ENCODE measurements at places on chromosomes 2 and 18.

- DNase-seq, result no peak
Observed at GRCh38 chr2:31125918-31126695, 12.1 kb downstream of the GALNT14 start.

DNA sequence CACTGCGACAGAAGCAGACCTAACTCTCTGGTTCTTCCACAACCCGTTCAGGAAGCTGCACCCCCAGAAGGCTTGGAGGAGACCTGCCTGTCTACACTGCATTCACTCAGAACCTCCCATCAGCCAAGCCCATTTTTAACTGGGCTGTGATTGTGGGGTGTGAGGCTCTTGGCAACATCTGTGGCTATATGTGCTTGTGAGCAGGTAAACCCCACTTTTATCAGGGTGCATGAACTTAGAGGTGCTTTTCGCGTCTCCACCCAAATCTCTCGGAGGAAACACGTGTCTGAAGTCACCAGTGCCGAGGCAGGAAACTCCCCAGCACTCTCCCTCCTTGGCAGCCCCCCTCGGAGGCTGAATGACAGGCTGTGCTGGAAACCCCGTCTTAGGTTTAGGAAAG is 158.2 kb upstream of the SALL3 start:
- no peak for DNase-seq

GRCh38 chr2:95377216-95378123 is 25.0 kb upstream of the FAHD2A start:
- DNase-seq, result no peak

DNA sequence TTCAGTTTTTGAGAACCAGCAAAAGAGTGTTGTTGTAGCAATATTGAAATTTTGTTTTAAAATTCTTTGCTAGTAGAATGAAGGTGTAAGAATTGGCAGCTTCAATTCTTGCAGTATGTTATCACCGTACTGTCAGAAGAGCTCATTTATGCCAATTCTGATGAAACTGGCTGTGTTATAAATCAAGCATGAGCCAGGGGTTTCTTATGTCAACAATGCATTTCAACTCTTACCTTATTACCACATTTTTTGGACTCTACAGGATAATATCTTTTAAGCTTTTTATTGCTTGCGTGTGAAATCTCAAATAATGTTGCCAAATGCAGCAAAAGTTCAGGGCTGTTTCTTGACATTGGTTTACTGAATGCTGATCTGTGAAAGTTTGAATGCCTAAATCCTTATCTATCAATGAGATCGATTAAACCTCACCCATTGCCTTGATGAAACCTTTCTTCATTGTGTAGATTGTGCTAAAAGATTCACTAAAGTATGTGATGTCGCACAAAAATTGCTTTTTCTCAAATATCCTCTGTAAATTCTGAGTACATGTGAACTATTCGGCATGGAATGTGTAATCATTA is 1389.3 kb upstream of the ZEB2 start:
- no peak for DNase-seq

DNA sequence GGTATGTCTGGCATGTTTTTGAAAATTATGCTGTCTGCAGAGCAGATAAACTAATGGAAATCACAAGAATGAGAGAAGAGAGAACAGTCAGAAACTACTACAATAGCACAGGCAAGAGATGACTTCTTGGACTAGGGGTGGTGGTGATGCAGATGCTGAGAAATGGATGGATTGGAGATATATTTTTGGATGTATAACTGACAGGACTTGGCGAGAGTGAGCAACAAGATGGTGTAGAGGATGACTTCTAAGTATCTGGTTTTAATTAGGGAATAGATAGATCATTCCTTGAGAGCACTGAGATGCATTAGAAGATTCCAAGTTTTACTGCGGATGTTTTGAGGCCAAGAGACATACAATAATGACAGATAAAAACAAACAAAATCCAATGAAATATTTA is 328.2 kb downstream of the PID1 start:
- no peak for DNase-seq

DNA sequence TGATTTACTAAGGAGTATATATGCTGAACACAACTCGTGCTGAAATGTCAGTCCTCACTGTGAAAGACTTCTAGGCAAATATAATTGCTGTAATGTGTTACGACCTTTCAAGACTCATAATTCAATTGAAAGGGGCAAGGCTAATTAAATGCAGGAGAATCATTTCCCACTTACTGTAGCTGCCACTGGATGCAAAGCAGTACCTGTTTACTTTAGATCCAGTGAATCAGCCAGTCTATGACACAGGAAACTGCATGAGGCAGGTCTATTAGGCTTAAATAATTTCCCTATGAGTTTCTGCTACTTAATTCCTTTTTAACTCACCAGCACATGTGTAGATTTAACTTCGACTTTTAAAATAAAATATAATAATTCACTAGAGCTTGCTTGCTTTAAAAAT is 125.6 kb downstream of the CTNNA2 start:
- DNase-seq, result no peak

GRCh38 chr2:120344976-120345581 is 857 bp upstream of the INHBB start:
- DNase-seq, result no peak

DNA sequence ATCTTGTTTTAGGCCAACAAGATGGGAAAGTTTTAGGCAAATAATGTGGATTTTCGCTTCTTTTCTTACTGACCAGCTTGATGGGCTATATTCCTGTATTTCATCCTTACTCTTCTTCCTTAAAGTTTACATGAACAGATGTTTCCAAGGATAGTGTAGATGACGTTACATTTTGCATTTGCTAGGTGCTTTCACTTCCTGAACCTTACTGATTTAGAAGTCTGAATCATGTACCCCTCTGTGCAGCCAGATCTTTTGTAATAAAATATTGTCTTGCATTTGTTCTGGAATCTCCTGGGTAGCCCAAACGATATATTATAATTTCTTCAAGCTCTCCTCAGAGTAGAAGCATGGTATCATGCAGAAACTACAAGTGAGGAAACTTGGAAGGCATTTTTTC is 93.4 kb downstream of the CALCRL start:
- no peak for DNase-seq

GRCh38 chr2:217953531-217953932 is 49.3 kb downstream of the TNS1 start:
- no peak for DNase-seq

GRCh38 chr2:36663851-36664695 is 32.4 kb upstream of the VIT start:
- DNase-seq, result peak; percentile 14

DNA sequence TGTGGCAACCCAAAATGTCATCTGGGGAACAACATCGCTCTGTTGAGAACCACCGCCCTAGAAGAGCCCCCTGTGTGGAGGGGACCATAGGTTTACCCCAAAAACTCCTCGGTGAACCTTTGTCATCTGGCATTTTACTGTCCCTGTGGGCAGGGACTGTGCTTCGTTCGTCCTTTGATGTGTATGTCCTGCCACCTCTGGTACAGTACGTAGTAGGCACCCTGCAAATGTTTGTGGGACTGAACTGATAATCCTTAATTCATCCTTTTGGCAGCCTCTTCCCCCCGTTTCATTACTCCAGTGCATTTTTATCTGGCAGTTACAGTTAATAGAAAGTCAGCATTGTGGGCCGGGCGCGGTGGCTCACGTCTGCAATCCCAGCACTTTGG is 728 bp downstream of the NAPG start:
- no peak for DNase-seq

DNA sequence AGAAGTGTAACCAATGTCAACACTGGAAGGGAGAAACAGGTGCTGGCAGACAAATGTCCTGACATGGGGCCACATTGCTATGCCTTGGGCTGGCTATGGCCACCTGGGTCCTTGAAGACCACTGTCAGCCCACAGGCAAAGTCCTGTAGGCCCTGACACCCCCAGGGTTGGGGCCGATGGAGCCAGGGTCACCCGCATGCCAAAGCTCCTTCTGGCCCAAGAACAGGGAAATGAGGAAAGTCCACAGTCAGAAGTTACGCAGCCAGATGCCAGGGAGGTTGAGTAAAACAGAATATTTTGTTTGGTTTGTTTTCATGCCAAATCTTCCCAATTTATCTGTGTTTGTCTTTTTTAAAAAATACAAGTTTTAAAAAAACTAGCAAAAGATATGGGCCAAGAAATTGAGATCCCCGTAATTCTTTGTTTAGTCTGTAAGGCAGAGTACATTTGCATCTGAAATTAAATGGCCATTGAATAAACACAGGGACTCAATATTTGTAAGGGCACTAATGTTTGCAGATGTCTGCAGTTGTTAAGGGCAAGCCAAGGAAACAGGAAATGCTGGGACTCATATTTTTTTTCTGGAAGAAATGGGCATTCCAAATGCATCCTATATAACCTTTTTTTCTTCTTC is 186.4 kb downstream of the FAM210A start:
- DNase-seq, result no peak

DNA sequence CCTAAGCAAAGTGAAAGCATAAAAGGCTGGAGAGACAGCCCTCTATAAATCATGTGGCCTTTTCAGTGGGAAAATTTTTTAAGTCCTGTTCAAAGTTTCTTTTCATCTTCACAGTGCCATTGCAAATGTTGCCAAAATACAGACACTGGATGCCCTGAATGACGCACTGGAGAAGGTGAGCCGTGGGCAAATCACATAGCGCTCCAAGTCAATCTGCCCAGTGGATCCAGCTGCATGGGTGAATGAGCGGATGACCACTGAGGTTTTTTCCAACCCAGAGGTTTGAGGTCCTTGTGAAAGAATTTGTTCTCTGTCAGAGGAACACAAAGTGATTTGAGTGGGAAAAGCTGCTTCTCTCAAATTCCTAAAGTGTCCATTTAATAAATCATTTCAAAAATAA is 11.8 kb downstream of the DAPL1 start:
- no peak for DNase-seq

DNA sequence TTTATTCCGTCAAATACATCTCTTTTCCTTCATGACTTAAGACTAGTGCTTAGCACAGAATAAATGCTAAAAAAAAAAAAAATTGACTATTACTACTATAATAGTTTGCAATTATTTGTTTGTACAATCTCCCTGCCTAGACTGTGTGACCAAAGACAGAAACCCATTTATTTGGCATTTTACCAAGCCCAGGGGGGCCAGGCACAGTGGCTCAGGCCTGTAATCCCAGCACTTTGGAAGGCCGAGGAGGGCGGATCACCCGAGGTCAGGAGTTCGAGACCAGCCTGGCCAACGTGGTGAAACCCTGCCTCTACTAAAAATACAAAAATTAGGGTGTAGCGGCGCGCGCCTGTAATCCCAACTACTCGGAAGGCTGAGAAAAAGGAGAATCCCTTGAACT is 1.4 kb downstream of the ASB3 start:
- DNase-seq, result no peak

- no peak for DNase-seq
Observed at GRCh38 chr2:234341306-234341985, 155.4 kb downstream of the ARL4C start.

- no peak for DNase-seq
Observed at GRCh38 chr2:46336283-46336959, 39.2 kb downstream of the EPAS1 start.

- no peak for DNase-seq
Observed at GRCh38 chr18:31497404-31497835, 557 bp upstream of the DSG2 start.

DNA sequence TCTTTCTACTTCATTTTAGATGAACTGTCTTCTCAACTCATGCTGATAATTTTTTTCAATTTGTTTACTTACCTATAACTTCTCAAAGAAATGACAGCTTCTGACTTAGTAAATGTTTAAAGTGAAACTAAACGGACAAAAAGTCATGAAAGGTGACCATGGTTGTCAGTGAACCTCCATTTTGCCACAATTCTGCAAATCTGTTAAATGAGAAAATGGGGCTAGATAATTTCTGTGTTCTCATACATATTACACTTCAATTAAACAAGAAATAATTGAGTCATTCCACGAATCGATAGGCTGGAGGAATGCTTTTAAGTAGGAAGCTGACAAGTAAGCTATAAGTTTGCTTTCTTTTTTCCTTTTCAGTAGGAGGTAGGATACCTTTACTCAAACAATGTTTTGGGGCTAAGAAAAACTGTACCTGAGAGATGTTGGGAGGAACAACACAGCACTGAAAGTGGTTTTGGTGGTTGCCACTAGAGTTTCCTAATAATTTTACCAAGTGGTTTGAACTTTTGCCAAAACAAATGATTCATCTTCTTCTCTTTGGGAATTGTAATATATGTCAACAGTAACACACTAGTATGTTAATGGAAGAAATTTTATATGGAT is 17.1 kb downstream of the DYNAP start:
- DNase-seq, result peak; percentile 64

- DNase-seq, result no peak
Observed at GRCh38 chr2:11773111-11773510, 26.7 kb downstream of the LPIN1 start.

GRCh38 chr18:40607542-40608148 is 1347.4 kb upstream of the PIK3C3 start:
- DNase-seq, result no peak

- no peak for DNase-seq
Observed at GRCh38 chr18:56066524-56067213, 478.7 kb upstream of the TCF4 start.
